Cardiac septum (tissue), 1 donor: ENCODE measurements at places on chromosomes 5 and 9. TPM values are rescaled to one million over a fixed set of nuclear protein-coding genes. Genes with fewer than 3 reads are reported as not detected.

GRCh38 chr9:74125941-74126340 is 371.2 kb upstream of the RORB start:
- DNase-seq: no peak

GRCh38 chr9:109403116-109403515 is 82.3 kb upstream of the EPB41L4B start:
- no peak for DNase-seq

Gene FRMPD1
- total RNA-seq: 0.27 TPM

GRCh38 chr9:88326936-88327335 is 61.3 kb upstream of the SPIN1 start:
- DNase-seq: no peak

Gene PRDM9
- not detected for total RNA-seq

- no peak for DNase-seq
Measured at GRCh38 chr9:130089141-130089540, 35.4 kb downstream of the GPR107 start.

GRCh38 chr5:8048920-8049319 is 180.0 kb downstream of the MTRR start:
- DNase-seq: no peak

Gene MRPS30
- total RNA-seq: 70.2 TPM

- no peak for DNase-seq
Measured at GRCh38 chr5:166013415-166013814, 2278.0 kb upstream of the WWC1 start.

GRCh38 chr5:29277642-29278041 is 1915.8 kb upstream of the CDH6 start:
- no peak for DNase-seq

Gene FKTN
- total RNA-seq: 8.8 TPM

- no peak for DNase-seq
Measured at GRCh38 chr5:103587185-103587748, 24.7 kb upstream of the NUDT12 start.

Gene ROPN1L
- 0.43 TPM for total RNA-seq

DNA sequence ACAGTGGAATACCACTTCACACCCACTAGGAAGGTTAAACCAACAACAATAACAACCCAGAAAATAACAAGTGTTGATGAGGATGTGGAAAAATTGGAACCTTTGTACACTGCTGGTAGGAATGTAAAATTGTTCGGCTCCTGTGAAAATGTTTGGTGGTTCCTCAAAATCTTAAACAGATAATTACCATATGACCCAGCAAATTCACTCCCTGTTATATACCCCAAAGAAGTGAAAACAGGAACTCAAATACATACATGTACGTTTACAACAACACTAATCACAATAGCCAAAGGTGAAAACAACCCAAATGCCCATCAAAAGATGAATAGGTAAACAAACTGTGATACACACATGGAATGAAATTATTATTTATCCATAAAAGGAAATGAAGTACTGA is 178.5 kb upstream of the PHYKPL start:
- no peak for DNase-seq

DNA sequence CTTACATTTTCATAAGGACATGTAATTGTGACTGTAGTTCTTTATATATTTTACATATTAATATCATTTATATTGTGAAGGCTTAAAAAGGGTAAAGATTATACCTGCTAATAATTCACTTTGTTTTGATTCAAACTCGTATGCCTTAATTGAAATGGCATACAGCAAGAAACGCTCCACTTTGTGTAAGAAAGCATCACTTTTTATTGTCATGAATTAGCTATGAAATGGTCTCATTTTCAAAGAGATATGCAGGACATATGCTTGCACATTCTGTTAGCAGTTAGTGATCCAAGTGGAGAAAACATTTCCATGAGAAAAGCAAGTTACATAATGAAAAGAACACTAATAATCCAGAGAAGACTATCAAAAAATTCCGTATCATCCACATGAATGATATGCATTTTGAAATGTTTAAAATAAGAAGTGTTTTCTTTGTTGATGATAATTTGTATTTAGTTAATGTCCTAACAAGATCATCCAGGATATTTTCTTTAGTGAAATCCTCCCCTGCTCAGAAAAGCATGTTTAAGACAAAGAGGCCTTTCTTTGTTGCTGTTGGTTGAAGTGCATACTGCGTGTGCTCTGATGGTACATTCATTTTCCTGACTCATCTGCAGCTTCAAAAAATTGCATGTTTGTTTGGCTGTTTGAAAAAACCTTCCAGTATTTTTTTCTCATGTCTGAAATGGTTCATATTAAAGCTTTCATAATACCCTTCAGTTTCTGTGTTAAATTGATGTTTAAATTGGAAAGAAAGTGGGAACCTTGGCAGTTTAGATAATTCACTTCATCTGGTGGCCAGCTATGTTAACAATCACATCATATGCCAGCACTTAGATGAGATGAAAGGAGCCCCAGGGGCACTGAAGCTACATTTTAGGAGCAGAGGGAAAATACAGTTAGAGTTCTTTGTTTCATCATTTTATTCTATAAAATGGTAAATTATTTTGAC is 242.2 kb downstream of the CSNK1G3 start:
- DNase-seq: no peak

Gene PCDHGA3
- 22.9 TPM for total RNA-seq

Gene PDE6A
- 0.13 TPM for total RNA-seq

- DNase-seq: no peak
Measured at GRCh38 chr5:1930880-1931603, 48.3 kb upstream of the IRX4 start.

- no peak for DNase-seq
Measured at GRCh38 chr9:78261403-78262001, 25.6 kb downstream of the CEP78 start.

Gene KCNV2
- not detected for total RNA-seq

GRCh38 chr9:81564632-81565031 is 124.7 kb downstream of the TLE1 start:
- no peak for DNase-seq

DNA sequence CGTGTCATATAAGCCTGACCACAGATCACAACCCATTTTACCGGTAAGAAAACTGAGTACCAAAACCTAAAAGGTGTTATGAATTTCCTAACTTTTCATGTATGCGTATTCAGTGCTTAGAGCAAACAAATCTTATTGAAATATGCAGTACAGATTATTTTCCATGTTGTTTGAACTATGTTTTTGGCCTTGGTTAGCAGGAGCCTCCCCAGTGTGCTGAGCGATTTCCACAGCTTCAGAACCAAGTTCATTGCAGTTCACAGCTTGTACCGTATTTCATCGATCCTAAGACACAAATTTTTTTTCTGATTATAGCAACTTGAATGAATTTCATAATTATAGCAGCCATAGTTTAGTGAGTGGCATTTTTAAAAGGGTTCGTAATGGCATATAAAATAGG is 13.7 kb downstream of the ADAMTSL1 start:
- no peak for DNase-seq

DNA sequence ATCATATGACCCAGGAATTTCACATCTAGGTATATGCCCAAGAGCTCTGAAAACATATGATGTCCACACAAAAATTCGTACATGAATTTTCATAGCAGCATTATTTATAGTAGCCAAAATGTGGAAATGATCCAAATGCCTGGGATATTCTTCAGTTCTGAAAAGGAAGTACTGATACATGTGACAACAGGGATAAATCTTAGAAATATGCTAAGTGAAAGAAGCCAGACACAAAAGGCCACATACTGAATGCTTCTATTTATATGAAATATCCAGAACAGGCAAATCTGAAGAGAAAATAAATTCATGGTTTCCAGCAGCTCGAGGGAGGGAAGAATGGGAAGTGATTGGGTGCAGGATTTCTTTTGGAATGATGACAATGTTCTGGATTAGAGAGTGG is 16.8 kb upstream of the ZBTB43 start:
- DNase-seq: no peak

Gene PDZD2
- total RNA-seq: 67.1 TPM

DNA sequence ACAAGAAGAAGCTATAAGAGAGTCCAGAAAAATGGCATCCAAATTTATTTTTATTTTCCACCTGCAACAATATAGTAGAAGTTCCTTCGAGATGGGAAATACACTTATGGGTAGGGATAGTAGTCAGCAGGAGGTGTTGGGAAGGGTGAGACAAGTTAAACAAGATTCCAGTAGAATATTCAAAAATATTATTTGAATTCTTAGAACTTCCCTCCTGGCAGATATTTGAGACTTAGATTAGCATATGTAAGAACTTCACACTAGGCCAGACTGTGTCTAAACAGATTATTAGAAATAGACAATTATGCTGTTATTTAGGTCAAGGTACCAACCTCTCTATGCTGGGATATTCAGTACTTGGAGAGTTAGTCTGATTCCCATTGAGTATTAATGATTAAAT is 108.7 kb downstream of the PLK2 start:
- no peak for DNase-seq

Gene PCDHA7
- total RNA-seq: not detected

Gene LSM11
- 1.5 TPM for total RNA-seq

GRCh38 chr5:133565993-133566392 is 46.3 kb downstream of the FSTL4 start:
- DNase-seq: no peak

GRCh38 chr5:142446131-142446959 is 121.5 kb upstream of the SPRY4 start:
- DNase-seq: no peak

DNA sequence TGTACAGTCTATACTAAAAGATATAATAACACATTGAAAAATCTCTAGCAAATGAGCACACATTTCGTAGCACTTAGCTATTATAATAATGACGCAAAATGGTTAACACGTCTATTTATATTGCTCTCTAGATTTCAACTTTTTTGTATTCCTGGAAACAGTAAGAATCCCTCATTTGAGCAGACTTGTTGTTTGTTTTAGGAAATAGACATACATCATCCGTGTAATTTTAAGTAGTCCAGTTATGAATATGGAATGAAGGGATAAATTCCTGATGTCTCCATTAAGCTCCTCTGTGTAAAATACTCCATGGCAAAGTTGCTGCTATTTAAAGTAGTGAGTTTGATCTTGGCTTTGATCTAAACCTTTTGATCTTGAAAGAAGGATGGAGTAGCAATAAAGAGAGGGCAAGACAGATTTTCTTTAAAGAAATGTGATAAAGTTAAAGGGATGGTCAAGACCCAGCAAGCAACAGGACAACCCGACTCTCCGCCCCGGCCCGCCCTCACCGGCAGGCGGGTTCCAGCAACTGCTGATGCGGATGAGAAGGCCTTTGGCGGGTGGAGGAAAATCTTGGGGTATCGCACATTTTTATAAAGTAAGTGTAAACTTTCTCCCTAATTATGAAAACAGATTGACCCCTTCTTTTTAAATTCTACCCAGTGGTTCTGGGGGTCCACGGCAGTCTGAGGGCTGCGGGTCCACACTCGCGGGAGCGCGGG is 277.4 kb downstream of the AOPEP start:
- DNase-seq: no peak

DNA sequence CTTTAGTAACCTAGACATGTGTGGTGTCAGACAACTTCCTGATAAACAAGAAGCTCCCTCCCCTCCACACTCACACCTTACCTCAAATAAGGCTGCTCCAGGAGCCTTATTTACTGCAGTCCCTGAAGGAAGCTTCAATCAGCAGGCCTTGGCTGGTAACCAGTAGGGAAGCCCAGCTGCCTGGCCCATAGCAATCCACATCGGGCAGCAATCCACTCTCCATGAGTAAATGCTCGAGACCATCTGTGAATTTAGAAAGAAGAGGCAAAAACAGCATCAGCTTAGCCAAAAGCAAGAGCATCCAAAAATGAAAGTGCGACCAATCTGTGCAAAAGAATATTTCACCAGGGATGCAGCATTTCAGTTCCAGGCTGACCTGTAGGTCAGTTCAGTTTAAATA is 213.3 kb upstream of the TUSC1 start:
- DNase-seq: no peak
